ENCODE measurements at places on chromosomes 5 and 9. TPM values are rescaled to one million over a fixed set of nuclear protein-coding genes. Genes with fewer than 3 reads are reported as not detected.
A peak's percentile ranks its signal among the peaks of the same experiment; 100 is the strongest.

The HSD17B3 gene
- total RNA-seq, result not detected

The ATP10B gene
- not detected for total RNA-seq

The RFX3 gene
- total RNA-seq, result 2.7 TPM

The OR1Q1 gene
- total RNA-seq, result not detected

The NPDC1 gene
- total RNA-seq, result 0.63 TPM

The ZBED3 gene
- total RNA-seq, result 3.1 TPM

DNA sequence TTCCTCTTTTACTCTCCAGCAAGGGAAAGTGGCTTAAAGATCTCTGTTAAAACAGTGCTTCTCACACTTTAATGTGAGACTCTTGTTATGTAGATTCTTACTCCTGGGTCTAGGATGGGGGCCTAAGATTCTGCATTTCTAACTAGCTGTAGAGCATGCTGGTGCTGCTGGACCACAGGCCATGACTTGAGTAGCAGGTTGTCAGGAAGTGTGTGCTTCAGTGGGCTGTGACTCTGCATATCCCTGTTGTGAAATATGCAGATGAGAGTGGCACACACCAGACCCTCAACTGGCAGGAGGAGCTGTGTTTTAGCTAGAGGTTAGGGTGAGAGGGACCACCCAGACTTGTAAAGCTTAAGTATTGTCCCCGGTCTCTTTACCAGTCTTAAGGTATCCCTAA lies 191.1 kb upstream of the DMRT1 start:
- H3K36me3 ChIP-seq, result no peaks in the 10 kb centered on the region
- DNase-seq, result no peak
- 0 out of 2 replicates have a peak, but pooled peaks cover 6% of the 10 kb centered on the region for H3K4me1 ChIP-seq
- no peak overlapping the region for H3K27ac ChIP-seq
- H3K4me3 ChIP-seq, result no peak overlapping the region

GRCh38 chr5:18305288-18305924 lies 671.1 kb downstream of the TAF11L14 start:
- no peaks in the 10 kb centered on the region for H3K36me3 ChIP-seq
- no peak overlapping the region for H3K27ac ChIP-seq
- no peaks in the 10 kb centered on the region for H3K4me1 ChIP-seq
- no peaks in the 10 kb centered on the region for H3K27me3 ChIP-seq

DNA sequence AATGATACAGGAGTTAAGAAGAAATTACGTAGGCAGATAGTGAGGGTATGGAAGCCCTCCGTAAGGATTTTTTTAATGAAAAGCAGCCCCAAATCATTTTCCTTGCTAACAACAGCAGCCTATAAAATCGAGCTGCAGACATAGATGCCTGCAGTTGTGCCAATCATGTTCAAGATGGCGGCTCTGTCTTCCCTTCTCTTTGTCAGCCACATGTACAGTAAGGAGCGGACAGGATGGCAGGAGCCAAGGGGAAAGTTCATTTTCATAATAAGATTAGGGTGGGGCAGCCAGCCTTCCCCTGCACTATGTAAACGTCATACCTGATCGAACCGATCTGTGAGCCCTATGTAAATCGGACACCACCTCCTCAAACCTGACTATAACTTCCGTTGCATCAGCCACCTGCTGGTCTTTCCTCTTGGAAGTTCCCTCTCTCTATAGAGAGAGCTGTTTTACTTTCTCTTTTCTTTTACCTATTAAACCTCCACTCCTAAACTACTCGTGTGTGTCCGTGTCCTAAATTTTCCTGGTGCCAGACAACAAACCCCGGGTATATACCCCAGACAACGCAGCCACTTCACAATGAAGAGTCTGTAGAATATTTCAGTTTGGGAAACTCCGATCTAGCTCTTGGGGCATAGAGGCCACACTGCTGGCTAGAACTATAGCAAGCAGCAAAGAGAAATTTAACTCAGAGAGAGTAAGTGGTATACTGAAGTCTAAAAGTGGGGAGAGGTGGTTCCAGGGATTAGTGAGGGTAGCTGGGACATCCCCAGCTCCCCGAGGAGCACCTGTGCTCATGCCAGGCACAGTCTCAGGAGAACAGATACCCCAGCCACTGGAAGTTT lies 20.8 kb upstream of the SLC24A2 start:
- no peaks in the 10 kb centered on the region for H3K4me1 ChIP-seq
- H3K27ac ChIP-seq, result no peak overlapping the region
- peak overlapping the region; percentile 38 for H3K4me3 ChIP-seq

- H3K4me1 ChIP-seq, result peaks cover 27% of the 10 kb centered on the region
- no peak overlapping the region for H3K4me3 ChIP-seq
- peaks cover 51% of the 10 kb centered on the region for H3K36me3 ChIP-seq
- no peak for DNase-seq
- H3K27me3 ChIP-seq, result no peaks in the 10 kb centered on the region
Measured at GRCh38 chr5:139680368-139681111, 32.4 kb downstream of the CXXC5 start.

- H3K4me1 ChIP-seq, result no peaks in the 10 kb centered on the region
- H3K4me3 ChIP-seq, result no peak overlapping the region
- DNase-seq, result no peak
- peaks cover 1% of the 10 kb centered on the region for H3K36me3 ChIP-seq
- no peak overlapping the region for H3K27ac ChIP-seq
- H3K27me3 ChIP-seq, result no peaks in the 10 kb centered on the region
Measured at GRCh38 chr5:102910240-102911226, 155.4 kb downstream of the PAM start.

DNA sequence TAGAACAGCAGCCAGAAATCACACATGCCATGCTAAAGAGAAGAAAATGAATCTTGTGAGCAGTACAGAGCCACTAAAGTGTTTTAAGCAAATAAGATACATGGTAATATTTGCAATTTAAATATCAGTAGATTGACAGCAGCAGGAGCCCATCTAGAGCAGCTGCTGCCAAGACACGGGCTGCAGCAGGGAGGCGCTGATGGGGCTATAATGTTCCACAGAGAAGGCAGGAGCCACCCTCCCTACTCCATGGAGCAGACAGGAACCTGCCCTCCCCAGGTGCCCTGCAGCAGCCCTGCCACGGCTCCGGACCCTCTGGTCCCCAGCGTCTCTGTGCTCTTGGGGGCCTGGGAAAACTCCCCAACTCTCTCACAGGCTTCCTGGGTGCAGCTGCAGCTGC lies 224.1 kb upstream of the ISL1 start:
- no peaks in the 10 kb centered on the region for H3K27me3 ChIP-seq
- no peaks in the 10 kb centered on the region for H3K36me3 ChIP-seq
- H3K27ac ChIP-seq, result no peak overlapping the region
- no peak for DNase-seq

DNA sequence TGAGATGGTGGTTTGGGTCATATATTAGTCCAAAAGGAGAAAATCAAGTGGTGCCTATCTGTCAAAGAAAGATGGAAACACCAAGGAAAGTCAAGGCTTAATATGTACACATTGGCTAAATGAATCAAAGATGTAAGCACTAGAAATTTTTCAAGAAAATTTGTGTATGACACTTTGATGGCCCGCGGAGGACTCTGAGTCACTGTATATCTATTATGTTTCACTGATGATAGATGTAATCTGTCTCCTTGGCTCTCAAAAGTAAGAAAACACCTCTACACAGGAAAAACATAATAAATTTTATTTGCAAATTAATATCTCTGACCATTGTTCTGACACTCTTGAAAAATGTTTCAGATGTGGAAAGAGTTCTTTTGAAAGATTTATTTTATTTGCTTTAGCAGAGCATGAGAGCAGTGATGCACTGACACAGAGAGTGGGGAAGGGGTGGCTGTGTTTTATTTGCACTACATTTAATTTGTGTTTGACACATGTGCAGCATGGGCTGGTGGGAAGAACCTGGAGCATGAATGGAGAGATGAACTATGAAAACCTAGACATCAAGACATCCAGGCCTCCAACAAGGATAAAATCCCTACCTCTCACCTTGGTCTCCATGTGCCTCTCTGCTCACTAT lies 180.8 kb upstream of the GAS1 start:
- H3K36me3 ChIP-seq, result no peaks in the 10 kb centered on the region
- H3K27me3 ChIP-seq, result no peaks in the 10 kb centered on the region
- DNase-seq, result no peak
- no peaks in the 10 kb centered on the region for H3K4me1 ChIP-seq
- no peak overlapping the region for H3K4me3 ChIP-seq

DNA sequence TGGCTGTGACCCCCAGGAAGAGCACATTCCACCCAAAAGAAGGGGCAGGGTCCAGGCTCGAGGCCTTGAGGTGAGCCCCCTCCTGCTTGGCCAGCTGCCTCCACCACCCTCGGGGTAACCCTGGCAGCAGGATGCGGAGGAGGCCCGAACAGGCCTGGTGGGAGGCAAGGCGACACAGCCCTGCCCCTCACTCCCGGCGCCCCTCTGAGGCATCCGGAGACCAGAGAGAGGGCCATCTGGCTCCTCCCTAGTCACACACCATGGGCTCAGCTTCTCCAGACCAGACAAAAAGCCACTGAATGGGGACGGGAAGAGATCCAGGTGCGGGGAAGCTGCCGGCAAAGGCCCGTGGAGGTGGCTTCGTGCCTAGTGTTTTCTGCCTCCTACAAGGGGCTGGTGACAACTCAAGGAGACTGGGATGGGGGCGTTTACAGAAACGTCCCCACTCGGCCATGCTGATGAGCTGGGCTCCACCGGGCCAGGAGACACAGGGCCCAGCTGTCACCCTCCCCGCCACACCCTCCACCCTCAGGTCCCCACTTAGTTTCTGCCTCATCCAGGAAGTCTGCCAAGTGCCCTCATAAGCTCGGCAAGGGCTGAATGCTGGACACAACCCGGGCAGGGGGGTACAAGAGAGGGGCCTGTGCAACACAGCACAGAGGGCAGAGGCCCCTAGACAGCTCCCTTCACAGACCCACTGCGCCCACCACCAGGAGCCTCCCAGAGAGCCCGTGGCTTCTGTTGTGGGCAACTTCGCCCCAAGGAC lies 41.9 kb downstream of the NACC2 start:
- H3K4me3 ChIP-seq, result peak overlapping the region; percentile 72
- peak; percentile 14 for DNase-seq
- H3K4me1 ChIP-seq, result peaks cover 33% of the 10 kb centered on the region
- H3K36me3 ChIP-seq, result peaks cover 7% of the 10 kb centered on the region
- H3K27ac ChIP-seq, result peak overlapping the region; percentile 75
- H3K27me3 ChIP-seq, result no peaks in the 10 kb centered on the region

DNA sequence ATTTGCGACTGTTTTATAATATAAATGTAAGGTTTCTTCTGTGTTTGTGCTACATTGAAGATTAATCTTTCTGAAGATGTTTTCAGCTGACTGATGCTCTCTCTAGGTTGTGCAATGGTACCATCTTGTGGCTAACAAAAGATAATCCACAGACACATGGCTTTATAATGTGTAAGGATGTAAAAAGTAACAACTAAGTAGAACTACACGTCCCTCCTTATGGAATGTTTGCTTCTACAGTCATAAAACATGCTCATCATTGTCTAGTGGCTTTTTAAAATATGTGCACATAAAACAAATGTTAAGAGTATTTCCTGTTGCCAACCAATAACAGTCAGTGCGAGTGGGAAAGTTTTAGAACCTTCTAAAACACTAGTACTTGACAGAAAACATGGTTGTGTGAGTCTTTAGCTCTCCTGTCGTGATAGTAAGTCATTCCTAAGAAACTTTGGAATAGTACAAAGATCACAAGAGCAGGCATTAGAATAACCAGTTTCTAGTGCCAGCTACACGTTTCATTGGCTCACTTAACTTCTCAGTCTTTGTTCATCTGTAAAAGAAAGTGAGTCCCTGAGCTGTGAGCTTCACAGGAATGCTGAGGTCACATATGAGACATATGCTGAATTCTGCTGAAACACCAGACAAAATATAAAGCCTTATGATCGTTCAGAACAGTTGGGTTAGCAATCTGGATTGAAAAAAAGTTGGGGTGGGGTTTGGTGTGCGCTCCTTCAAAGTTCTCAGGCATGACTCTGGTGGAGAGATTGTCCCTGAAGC lies 75.7 kb upstream of the GLIS3 start:
- DNase-seq, result no peak
- no peaks in the 10 kb centered on the region for H3K36me3 ChIP-seq
- H3K27ac ChIP-seq, result no peak overlapping the region
- no peaks in the 10 kb centered on the region for H3K27me3 ChIP-seq

GRCh38 chr5:138243794-138244193 lies 30.6 kb downstream of the GFRA3 start:
- H3K36me3 ChIP-seq, result no peaks in the 10 kb centered on the region
- no peak overlapping the region for H3K4me3 ChIP-seq
- H3K27me3 ChIP-seq, result peaks cover 26% of the 10 kb centered on the region
- DNase-seq, result no peak

DNA sequence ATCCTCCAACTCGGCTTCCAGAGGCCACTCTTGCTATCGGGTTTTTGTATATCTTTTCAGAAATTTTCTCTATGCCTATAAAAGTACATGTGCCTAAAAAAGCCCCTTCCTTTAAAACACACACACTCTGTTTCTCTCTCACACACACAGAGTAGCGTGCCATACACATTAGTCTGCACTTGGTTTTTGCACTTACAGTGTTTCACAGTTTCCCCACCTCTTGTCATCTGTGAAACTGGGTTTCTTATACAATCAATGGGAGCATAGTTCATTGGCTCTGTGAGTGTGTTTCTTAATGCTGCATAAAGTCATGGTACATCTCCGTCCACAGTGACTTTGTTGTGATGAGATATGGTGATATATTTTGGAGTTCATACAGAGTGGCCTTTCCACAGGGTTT lies 664 bp upstream of the IGFBPL1 start:
- H3K27ac ChIP-seq, result no peak overlapping the region
- no peaks in the 10 kb centered on the region for H3K27me3 ChIP-seq
- no peak overlapping the region for H3K4me3 ChIP-seq
- DNase-seq, result no peak
- peaks cover 32% of the 10 kb centered on the region for H3K4me1 ChIP-seq
- no peaks in the 10 kb centered on the region for H3K36me3 ChIP-seq

GRCh38 chr9:18393340-18394130 lies 80.4 kb upstream of the ADAMTSL1 start:
- peak; percentile 1 for DNase-seq
- H3K4me3 ChIP-seq, result no peak overlapping the region
- no peak overlapping the region for H3K27ac ChIP-seq
- no peaks in the 10 kb centered on the region for H3K36me3 ChIP-seq
- no peaks in the 10 kb centered on the region for H3K4me1 ChIP-seq
- no peaks in the 10 kb centered on the region for H3K27me3 ChIP-seq

GRCh38 chr9:115004545-115004944 lies 74.2 kb upstream of the TNFSF8 start:
- no peak overlapping the region for H3K4me3 ChIP-seq
- no peaks in the 10 kb centered on the region for H3K4me1 ChIP-seq
- H3K27me3 ChIP-seq, result no peaks in the 10 kb centered on the region
- H3K36me3 ChIP-seq, result no peaks in the 10 kb centered on the region

DNA sequence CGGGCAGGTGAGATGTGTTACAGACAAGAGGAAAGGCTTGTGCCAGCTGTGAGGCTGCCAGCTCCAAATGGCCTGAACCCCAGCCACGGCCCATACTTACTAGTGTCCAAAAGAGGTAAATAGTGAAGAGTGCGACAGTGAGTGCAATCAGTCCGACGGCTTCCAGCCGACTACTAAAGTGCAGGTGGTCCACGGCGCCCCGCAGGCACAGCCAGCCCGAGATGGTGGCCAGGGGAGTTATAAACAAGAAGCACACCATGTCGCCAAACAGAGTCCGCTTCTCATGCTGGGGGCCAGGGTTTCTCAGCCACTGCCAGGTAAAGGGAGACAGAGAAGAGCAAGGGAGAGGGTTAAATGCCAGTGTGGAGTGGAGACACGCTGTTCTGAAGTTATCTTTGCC lies 101.1 kb downstream of the LMNB1 start:
- H3K36me3 ChIP-seq, result no peaks in the 10 kb centered on the region
- H3K27me3 ChIP-seq, result no peaks in the 10 kb centered on the region
- no peak overlapping the region for H3K27ac ChIP-seq
- no peak for DNase-seq
- H3K4me1 ChIP-seq, result no peaks in the 10 kb centered on the region
- no peak overlapping the region for H3K4me3 ChIP-seq

- no peak for DNase-seq
- H3K36me3 ChIP-seq, result no peaks in the 10 kb centered on the region
- H3K4me1 ChIP-seq, result peaks cover 28% of the 10 kb centered on the region
- no peak overlapping the region for H3K27ac ChIP-seq
- peak overlapping the region; percentile 52 for H3K4me3 ChIP-seq
Measured at GRCh38 chr9:136544548-136544963, 1.3 kb downstream of the NOTCH1 start.

Measured in HepG2 (cell line).